ENCODE measurements at places on chromosomes 5 and 9.
A peak's percentile ranks its signal among the peaks of the same experiment; 100 is the strongest.

DNA sequence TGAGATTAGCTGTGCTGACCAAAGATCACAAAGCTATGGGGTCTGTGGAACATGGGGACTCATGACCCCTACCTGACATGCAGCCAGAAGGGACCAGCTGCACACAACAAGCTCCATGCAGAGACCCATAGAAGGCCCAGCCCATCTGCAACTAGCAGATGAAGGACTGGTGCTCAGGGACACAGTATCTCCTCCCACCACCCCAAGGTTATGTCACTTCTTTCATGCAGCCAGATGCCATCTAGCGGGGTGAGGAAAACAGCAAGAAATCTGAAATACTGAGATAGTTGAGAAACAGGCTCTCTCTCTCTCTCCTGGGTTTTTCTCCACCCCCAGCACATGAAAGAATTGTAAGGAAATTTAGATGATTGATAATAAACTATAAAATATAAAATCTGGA, 161.3 kb upstream of the DAPK1 start:
- DNase-seq, result no peak

GRCh38 chr5:59583810-59584562, 309.5 kb downstream of the PDE4D start:
- DNase-seq, result no peak

DNA sequence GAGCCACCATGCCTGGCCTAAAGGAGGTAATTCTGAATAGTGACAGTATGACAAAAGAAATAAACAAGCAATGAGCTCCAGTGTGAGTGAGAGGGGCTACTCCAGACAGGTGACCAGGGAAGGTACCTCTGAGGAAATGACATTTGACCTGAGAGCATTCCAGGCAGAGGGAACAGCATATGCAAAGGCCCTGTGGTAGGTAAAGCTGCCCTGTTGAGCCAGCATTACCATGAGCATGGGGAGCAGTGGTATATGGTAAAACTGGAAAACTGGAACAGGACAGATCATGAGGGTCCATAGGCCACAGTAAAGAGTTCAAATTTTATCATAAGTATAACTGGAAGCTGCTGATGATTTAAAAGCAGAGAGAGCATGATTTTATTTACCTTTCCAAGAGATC, 6.0 kb upstream of the SFXN1 start:
- DNase-seq, result no peak

DNA sequence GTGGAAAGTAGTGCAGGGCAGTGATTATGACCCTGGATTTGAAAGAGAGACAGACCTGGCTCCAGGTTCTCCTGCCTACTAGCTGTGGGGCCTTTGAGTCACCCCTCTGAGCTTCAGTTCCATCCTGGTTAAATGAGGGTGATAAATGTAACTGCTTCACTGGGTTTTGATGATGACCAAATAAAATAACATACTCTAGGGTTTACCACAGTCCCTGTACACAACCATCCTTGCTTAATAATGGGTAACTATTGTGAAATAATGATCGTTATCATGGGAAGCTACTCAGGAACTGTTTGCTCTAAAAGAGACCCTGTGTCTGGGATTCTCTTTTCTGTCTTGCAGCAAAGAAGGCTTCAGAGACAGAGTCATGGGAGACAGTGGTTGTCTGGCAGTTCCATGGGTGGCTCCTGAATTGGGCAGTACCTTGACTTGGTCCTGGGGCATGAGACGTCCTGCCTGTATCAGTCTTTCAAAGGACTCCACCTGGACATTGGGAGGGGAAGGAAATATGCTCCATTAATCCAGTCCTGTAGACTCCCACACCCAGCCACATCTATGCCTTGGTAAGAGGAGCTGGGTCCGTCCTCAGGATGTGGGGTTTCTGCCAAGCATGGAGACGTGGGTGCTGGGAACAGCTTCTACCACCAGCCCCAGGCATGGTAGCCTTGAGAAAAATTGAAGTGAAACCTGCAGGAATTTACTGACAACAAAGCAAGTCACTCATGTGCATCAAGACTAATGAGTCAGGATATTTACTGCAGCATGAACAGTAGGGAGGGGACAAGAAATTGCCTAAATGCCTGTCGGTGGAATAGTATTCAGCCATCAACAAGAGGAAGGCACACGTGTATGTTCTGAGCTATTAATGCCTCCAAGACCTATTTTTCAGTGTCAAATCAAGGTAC, 23.4 kb downstream of the AKNA start:
- DNase-seq, result no peak

DNA sequence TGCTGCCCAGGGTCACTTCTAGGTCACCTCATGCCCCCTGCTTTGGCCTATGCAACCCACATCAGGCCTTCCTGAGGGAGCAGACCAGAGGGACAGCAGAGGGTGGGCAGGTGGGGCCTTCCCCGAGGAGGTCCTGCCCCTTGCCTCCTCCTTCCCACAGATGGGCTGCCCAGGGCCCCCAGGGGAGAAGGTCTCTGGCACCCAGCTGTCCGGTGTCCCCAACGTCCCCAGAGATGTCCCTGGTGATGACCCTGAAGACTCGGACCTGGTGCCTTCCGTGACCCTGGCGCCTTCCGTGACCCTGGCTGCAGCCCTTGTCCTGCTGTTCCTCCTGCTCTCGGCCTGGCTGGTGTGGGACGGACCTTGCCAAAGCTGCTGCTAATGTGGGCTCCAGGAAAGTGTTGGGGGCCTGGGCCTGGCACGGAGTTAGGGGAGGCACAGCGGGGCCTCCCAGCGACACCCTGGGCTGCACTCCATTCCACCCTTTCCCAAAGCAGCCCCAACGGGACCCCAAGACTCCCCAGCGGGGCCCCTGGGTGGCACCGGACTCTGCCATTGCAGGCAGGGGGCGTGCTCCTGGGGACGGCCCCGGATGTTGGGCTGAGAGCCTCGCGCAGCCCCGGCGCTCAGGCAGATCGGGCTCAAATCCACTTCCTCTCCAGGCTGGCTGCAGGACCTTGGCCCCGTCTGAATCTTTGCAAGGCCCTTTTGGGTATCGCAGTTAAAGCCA, 6.8 kb upstream of the SLC2A6 start:
- DNase-seq, result no peak

DNA sequence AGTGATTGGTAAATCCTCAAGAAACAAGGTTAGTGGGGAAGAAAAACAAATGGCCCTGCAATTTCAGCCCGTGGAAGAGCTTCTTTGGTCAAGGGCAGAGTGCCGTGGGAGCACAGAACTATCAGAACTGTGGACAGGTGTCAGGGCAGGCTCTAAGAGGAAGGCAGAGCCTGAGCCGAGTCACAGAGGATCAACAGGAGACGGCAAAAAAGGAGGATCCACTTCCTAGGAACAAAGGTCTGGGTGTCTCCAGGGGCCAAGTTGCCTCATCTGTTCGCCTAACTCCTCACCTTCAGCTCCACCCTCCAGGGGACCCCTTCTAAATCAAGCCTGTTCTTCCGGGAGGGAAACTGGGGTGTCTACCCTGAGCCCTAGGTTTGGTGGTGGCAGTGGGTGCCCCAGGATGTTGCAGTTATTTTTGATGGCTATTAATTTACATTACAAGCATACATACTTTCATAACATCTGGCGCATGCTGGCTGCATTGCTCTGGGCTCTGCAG, 88.0 kb downstream of the FEM1C start:
- DNase-seq, result no peak

DNA sequence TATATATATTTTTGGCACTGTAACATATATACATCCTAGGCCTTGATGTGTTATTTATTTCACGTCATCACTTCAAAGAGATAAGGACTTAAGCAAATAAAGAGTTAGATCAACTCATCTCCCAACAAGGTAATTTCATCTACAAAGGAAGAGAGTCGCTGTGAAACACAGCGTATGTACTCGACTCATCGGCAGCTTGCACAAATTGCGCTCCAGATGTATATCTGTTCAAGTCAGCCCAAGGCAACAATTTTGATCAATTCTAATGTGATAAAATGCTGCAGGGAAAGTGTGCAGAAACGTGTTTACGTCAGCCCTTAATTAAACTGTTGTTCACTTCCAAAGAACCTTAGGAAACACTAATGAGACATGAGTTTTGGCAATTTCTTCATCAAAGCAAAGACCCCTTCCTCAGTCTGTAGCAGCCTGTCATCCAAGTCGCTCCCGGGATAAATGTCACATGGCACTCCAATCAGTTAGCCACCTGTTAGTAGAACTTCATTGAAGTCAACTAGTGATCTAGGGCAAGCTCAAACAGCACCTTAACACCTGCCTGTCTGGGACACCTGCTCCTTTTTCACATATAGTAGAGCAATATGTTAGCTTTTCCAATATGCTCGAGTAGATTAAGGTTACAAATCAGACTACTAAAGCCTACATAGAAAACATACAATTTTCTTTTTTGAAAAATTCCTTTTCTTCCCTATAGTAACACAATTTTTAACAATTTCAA, 182.4 kb downstream of the NFIB start:
- DNase-seq, result no peak

GRCh38 chr5:157602505-157602904, 26.9 kb upstream of the ADAM19 start:
- DNase-seq, result peak; percentile 20

DNA sequence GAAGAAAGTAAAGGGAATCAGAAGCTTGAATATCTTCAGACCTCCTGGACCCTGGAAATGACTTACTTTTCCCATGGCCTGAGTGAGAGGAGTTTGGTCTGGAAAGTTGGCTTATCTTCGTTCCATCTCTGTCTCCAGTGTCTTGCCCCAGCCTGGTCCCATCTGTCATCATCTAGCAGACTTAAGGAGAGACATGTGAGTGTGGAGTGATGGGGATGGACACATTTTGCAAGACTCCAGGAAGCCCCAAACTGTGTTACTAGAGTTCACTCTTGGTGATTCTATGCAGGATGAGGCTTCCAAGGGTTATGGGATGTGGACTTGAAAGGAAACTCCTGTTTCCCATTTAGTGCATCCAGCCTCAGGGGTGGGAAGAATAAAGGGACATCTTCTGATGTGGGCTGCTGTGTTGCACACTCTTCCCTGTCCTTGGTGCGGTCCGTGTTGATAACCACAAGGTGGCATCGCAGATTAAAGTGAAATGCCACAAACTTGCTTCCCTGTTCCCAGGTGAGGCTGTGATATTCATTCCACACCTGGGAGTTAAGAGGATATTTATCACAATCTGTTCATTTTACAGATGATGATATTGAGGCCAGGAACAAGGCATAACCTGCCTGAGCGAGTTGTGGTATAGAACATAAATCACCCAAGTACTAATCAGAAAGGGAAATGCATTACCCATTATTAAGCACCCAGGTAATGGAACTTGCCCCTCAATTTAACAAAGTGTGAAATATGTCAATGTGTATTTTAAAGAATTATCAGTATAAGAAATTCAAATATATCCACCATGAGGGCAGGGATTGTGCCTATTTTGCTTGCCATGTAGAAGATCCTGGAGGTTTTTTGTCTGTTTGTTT, 269.9 kb upstream of the PAPPA start:
- no peak for DNase-seq

- no peak for DNase-seq
Observed at GRCh38 chr5:155839251-155840037, 487.5 kb upstream of the SGCD start.

DNA sequence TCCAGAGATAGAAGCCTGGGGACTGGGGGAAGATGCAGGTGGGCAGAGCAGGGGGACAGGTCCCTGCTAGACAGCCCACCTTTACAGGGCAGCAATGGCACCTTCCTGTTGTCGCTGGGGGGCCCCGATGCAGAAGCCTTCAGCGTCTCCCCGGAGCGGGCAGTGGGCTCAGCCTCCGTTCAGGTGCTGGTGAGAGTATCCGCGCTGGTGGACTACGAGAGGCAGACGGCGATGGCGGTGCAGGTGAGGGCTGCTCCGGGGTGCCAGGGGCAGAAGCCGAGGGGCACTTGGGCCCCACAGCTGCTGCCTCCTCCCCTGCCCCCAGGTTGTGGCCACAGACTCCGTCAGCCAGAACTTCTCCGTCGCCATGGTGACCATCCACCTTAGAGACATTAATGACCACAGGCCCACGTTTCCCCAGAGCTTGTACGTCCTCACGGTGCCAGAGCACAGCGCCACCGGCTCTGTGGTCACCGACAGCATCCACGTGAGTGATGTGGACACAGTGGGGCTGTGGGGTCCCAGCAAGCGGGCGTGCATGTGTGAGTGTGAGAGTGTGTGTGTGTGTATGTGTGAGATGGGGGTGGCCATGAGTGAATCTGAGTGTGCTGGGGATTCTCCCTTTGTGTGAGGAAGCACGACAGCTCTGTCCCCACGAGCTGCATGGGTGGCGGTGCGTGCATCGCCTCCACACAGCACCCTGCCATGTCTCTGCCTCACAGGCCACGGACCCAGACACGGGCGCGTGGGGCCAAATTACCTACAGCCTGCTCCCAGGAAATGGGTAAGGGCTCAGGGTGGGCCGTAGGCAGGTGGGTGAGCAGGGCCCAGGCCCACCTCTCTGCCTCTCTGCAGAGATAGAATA, 28.4 kb downstream of the CDHR2 start:
- no peak for DNase-seq

GRCh38 chr9:95343725-95344287, 26.3 kb upstream of the FANCC start:
- DNase-seq, result no peak

GRCh38 chr9:35690614-35691333, 1.0 kb upstream of the TPM2 start:
- DNase-seq, result no peak

DNA sequence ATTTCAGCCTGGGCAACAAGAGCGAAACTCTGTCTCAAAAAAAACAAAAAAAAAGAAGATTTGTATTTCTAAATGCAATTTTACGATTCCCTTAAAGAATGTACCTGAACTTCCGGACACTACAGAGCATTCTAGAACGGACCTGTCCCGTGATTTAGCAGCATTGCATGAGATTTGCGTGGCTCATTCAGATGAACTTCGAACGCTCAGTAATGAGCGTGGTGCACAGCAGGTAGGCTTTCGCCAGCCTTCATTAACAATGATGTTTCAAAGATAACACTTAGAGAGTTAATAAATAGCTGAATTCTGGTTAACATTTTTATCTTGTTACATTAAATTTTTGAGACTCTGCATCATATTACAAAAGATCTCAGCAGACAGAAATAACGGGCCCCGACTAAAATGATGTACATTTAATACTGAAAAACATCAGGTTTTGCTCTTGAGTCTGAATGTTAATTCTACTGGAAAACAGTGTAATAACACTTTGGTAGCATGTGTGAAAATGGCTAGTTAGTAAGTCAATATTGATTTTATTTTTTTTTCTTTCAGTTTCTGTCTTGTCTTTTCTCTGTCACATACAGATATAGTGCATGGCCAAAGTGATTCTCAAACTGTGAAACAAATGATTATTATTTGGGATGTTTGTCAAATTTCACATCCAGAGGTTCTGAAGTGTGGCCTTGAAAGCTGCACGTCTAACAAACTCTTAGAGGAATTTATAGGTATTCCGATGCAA, 23.3 kb downstream of the CCNH start:
- DNase-seq, result no peak

DNA sequence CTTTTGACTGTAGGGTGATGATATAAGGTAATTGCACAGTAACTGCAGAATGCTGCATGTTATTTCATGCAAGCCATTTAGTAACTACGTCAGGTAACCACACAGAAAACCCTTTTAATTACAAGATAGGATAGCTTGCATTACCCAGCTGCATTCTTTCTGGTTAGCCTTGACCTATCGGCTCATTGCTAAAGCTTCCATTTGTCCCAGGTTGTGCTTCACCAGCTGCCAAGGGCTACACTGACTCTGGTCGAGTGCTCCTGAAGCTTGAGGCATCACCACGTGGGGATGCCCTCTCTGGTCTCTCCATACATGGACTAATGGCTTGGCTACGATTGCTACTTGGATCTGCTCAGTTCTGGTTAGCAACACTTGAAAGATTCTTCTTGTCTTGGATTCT, 81.1 kb upstream of the SLC12A2 start:
- no peak for DNase-seq
